ENCODE measurements at places on chromosomes 1 and 21.

GRCh38 chr1:110288111-110288510 lies 51.1 kb upstream of the RBM15 start:
- H3K27me3 ChIP-seq = no peaks in the 10 kb centered on the region
- H3K27ac ChIP-seq = no peak overlapping the region
- DNase-seq = no peak
- no peaks in the 10 kb centered on the region for H3K4me1 ChIP-seq
- H3K4me3 ChIP-seq = no peak overlapping the region

GRCh38 chr1:238370599-238370998 lies 479.9 kb upstream of the ZP4 start:
- no peaks in the 10 kb centered on the region for H3K4me1 ChIP-seq
- H3K27ac ChIP-seq = no peak overlapping the region
- no peak overlapping the region for H3K4me3 ChIP-seq
- H3K36me3 ChIP-seq = no peaks in the 10 kb centered on the region
- no peak for DNase-seq

DNA sequence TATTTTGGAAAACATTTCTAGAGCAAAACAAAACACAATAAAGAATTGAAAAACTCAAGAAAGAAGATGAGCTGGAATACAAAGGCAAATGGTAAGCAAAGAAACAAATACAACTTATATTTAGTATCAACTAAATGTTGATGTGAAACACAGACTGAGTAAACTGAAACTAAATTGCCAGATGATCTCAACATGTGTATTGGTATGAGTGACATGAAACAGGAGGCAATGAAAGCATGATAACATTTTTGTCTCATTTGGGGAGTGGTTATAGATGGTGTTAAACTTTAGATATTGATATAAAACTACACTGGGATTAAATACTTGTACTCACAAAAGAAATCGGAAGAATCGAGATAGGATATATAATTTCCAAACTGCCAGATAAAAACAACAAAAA lies 805.6 kb upstream of the CXADR start:
- DNase-seq = no peak
- no peaks in the 10 kb centered on the region for H3K36me3 ChIP-seq
- no peaks in the 10 kb centered on the region for H3K27me3 ChIP-seq

- no peak for DNase-seq
- H3K27ac ChIP-seq = no peak overlapping the region
- H3K27me3 ChIP-seq = no peaks in the 10 kb centered on the region
- H3K4me3 ChIP-seq = no peak overlapping the region
- H3K4me1 ChIP-seq = no peaks in the 10 kb centered on the region
Observed at GRCh38 chr1:17569200-17570139, 30.0 kb downstream of the ARHGEF10L start.

DNA sequence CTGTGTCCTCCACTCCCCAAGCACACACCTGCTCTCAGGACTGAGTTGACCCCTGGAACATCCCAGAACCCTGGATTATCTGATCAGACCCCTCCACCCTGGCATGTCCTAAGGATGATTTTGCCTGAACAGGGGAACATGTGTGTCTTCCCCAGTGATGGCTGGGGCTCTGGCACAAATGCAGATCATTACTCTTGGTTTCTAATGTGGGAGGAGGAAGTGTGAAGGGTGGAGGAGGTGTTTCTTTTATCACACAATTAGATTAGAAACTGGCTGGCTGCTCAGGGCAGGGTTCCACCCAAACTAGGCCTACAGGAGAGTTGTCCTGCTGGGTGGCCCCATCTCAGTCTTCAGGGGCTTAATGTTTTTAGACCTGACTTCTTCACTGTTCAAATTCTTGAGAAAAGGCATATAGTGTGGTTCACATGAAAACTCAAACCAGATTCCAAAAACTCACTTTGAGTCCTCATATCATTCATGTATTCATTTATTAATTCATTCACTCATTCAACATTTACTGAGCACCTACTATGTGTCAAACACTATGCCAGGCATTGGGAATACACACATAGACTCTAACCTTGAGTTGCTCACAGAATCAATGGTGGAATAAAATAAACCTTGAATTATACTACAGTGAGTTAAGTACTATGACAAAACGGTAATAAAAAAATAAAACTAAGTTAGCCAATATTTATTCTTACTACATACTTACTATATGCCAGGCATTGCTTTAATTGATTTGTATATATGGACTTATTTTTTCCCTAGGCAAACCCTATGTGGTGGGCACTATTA lies 221.8 kb upstream of the JUN start:
- H3K4me3 ChIP-seq = no peak overlapping the region
- DNase-seq = no peak
- H3K36me3 ChIP-seq = no peaks in the 10 kb centered on the region
- no peaks in the 10 kb centered on the region for H3K27me3 ChIP-seq
- no peak overlapping the region for H3K27ac ChIP-seq
- H3K4me1 ChIP-seq = peaks cover 21% of the 10 kb centered on the region

DNA sequence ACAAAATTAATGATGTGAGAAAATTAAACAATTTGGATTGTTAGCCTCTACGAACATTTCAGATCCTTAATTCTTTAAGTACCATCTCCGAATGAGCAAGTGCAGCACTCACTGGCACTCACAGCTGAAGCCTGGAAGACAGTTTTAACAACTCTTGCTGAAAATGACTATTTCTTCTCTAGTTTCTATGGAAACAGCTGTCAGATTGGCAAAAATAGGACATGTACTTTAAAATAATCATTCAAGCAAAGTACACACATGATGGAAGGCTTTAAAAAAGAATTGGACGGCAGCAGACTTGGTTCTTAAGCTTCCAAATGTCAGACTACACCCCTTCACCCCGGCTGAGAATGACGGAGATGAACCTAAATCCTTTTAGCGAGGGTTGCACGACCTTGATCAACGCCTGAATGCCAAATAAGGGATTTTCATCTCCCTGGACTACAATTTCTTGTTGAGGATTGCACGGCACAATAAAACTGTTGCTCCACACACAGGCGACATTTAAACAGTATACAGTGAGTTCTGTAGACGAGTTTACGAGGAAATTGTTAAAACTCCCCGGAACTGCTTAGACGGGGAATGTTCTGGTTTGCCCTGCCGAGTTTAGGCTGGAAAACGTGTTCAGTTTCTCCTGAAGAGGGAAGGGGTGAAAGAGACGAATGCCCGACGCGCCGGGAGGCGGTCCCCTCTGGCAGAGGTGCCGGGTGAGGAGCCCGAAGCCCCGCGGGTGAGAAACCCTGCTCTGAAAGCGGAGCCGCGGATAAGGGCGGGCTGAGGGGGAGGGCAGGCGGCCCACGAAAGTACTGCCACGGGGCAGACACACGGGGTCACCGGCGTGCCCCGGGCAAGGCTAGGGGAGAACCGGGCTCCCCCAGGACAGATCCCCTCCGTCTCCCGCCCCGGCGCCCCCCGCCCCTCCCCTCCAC lies 671 bp downstream of the OMA1 start:
- peak; percentile 70 for DNase-seq
- no peaks in the 10 kb centered on the region for H3K27me3 ChIP-seq
- peak overlapping the region; percentile 82 for H3K4me3 ChIP-seq
- peaks cover 15% of the 10 kb centered on the region for H3K4me1 ChIP-seq
- H3K36me3 ChIP-seq = no peaks in the 10 kb centered on the region

DNA sequence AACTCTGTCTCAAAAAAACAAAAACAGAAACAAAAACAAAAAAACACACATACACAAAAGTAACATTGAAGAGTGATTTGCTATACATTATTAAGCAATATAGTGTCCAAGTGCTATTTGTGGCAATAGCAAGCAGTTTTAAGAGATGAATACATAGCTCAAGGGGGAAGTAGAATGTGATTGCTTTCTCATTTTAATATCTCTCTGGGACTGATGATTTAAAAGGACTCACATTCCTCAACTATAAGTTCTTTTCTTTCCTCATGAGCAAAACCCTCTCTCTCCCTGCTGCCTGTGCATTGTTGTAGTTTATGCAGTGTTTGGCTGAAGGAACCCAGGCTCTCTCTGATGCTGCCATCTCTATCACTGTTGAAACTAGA lies 47.0 kb upstream of the CSF1 start:
- H3K4me3 ChIP-seq = no peak overlapping the region
- no peaks in the 10 kb centered on the region for H3K27me3 ChIP-seq

DNA sequence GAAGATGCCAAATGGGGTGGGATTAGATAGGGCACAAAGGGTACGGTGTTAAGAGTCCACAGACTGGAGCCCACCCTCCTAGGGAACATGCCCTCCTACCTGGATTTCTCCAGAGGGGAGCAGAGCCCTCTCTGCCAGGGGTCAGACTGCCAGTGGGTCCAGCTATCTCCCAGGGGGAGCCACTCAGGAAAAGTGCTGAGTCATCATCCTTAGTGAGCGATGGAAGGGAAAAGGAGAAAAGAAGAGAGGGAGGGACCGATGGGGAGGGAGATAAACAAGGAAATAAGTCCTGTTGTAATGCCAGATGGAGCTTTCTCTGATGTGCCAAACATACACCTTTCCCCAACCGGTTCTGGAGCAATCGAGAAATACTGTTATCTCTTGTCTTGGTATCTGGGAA lies 30.4 kb upstream of the CYP4B1 start:
- peaks cover 31% of the 10 kb centered on the region for H3K27me3 ChIP-seq
- DNase-seq = no peak
- H3K27ac ChIP-seq = no peak overlapping the region
- no peaks in the 10 kb centered on the region for H3K36me3 ChIP-seq
- H3K4me3 ChIP-seq = no peak overlapping the region

DNA sequence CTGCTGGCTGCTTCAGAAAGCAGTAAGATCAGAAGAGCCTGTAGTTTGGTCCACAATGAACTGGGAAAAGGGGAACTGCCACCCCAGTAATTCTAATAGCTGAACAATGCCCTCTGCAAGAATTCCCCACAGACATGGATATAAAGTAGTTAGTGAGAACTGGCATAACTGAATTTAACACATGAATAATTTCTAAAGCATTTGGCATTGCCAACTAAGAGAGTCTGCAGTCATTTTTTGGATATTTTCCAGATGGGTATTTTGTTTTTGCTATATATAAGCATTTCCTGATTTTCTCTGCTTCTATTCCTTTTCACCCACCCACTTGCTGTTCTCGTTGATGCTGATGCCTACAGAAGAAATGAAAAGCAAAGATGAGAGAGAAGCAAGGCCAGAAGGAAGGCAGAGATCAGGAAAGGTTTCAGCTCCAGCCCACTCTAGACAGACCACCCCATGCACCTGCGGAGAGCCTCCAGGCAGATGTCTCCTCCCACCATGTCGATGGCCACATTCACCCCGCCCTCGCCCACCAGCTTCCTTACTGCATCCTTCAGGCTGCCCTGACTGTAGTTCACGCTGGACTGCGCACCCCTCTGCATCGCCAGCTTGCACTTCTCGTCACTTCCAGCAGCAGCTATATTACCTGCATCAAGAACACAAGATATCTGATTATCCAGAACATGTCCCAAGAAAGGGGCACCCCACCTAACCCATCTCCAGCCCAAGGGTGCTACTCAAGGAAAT lies 55.9 kb upstream of the SEC16B start:
- H3K27ac ChIP-seq = no peak overlapping the region
- no peaks in the 10 kb centered on the region for H3K27me3 ChIP-seq
- H3K4me1 ChIP-seq = no peaks in the 10 kb centered on the region
- DNase-seq = no peak

GRCh38 chr1:75506976-75507375 lies 103.9 kb downstream of the SLC44A5 start:
- no peaks in the 10 kb centered on the region for H3K27me3 ChIP-seq
- H3K27ac ChIP-seq = no peak overlapping the region
- no peaks in the 10 kb centered on the region for H3K36me3 ChIP-seq
- no peak for DNase-seq

DNA sequence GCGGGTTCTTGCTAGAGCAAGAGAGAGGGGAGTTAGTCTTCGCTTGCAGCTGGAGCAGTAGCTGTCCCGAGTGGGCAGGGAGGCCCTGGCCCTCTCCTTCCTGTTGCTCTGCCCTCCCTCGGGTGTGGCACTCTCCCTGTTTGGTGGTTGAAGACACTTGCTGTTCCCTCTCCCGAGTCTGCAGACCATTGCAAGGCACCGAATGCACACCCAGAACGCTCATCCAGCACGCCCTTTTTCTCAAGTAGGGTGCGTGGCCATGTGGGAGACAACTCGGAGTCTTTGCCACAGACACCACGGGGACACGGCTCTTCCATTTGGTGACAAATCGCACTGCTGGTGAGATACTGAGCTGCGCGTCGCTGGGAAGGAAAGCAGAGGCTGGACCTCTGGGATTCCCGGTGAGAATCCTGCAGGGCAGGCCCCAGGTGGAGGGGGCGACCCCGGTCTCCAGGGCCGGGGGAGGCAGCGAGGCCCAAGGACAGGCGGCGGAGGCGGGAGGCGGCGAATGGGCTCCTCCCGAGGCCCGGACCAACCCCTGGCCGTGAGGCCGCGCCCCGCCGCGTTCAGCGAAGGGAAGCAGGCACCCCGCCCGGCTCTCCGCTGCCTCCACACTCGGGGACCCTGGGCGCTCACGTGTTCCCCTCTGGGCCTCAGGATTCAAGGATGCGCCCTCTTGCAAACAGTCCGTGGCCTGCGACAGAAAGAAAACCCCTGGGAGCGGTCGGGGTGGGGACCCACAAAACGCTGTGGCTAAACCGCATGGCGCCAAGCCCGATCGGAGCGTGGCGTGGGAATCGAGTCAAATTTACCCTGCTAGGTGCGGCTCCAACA lies 10.4 kb upstream of the TMEM200B start:
- no peak overlapping the region for H3K4me3 ChIP-seq
- H3K36me3 ChIP-seq = no peaks in the 10 kb centered on the region
- no peaks in the 10 kb centered on the region for H3K27me3 ChIP-seq
- no peaks in the 10 kb centered on the region for H3K4me1 ChIP-seq

GRCh38 chr1:200302192-200302920 lies 107.5 kb downstream of the ZNF281 start:
- peaks cover 16% of the 10 kb centered on the region for H3K4me1 ChIP-seq
- no peaks in the 10 kb centered on the region for H3K27me3 ChIP-seq
- DNase-seq = peak; percentile 56
- peak overlapping the region; percentile 69 for H3K4me3 ChIP-seq
- H3K36me3 ChIP-seq = no peaks in the 10 kb centered on the region
- H3K27ac ChIP-seq = peak overlapping the region; percentile 54

- H3K4me1 ChIP-seq = peaks cover 14% of the 10 kb centered on the region
- DNase-seq = no peak
- H3K27me3 ChIP-seq = peaks cover 6% of the 10 kb centered on the region
Observed at GRCh38 chr1:68495968-68496679, 758 bp downstream of the DEPDC1 start.

DNA sequence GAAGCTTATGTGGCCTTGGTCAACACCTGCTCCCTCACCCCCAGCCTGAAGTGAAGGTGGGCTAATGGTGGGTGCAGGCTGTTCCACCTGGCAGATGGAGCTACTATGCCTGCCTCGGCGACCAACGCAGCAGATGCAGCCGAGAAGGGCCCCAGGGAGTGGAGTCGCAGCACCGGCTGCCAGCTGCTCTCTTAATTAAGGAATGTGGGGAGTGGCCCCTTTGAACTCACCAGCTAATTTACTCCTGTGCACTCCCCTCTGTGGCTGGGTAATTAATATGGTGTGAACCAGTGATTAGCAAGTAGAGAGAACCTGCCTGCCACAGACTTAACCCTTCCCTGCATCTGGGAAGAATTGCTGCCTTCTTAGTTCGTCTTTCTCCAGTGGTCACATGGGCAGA lies 3.3 kb upstream of the SLAMF8 start:
- no peaks in the 10 kb centered on the region for H3K27me3 ChIP-seq
- no peak for DNase-seq
- H3K4me1 ChIP-seq = peaks cover 35% of the 10 kb centered on the region
- H3K36me3 ChIP-seq = no peaks in the 10 kb centered on the region
- no peak overlapping the region for H3K4me3 ChIP-seq

- peak; percentile 35 for DNase-seq
- peak overlapping the region; percentile 70 for H3K4me3 ChIP-seq
- H3K4me1 ChIP-seq = peaks cover 57% of the 10 kb centered on the region
- no peaks in the 10 kb centered on the region for H3K27me3 ChIP-seq
Observed at GRCh38 chr1:110210604-110211495, 736 bp downstream of the KCNC4 start.

- H3K4me3 ChIP-seq = no peak overlapping the region
- DNase-seq = no peak
- H3K27ac ChIP-seq = no peak overlapping the region
- H3K36me3 ChIP-seq = no peaks in the 10 kb centered on the region
- H3K4me1 ChIP-seq = no peaks in the 10 kb centered on the region
- H3K27me3 ChIP-seq = no peaks in the 10 kb centered on the region
Observed at GRCh38 chr1:2344744-2345296, 46.5 kb downstream of the MORN1 start.
